ENCODE measurements at places on chromosomes 13 and 19.

DNA sequence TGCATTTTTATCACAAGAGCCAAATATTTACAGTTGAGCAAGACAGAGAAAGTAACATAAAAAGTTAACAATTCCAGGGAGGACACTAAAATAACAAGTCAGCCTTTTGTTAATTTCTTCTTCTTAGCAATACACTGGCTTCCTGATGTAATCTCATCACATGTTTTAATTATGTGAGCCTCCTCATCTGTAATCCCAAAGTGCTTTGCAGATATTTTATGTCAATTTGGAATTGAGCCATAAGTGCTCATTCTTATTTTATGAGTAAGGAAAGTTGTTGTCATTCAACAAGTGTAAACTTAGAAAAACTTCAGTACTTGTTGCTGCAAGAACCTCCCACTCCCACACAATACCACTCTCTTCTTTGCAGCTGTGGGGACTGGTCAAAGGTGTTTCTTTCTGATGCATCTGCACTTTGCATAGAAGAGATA lies 223.6 kb downstream of the GPC6 start:
- no peak for DNase-seq

- DNase-seq: no peak
These were observed 108.4 kb downstream of the ZNF557 start for GRCh38 chr19:7177926-7178325.

- DNase-seq: no peak
These were observed 1074.4 kb upstream of the PRR20A start for GRCh38 chr13:56066321-56066720.

DNA sequence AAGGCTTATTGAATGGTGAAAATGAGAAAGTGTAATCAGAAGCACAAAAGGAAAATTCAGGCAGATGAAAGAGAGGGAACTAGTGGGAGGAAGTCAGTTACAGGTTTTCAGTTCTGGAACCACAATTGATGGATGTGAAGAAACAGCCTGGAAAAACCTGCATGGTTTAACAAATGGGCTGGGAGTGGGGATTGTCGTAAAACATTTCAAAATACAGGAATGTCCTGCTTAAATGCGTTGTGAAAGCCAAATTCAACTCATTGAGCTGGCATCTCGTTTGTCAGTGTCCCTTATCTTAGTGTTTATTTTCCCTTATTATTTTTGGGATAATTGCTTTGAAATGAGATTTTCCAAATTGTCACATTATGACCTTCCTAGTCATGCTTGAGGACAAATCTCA lies 106.5 kb upstream of the RFC3 start:
- no peak for DNase-seq

DNA sequence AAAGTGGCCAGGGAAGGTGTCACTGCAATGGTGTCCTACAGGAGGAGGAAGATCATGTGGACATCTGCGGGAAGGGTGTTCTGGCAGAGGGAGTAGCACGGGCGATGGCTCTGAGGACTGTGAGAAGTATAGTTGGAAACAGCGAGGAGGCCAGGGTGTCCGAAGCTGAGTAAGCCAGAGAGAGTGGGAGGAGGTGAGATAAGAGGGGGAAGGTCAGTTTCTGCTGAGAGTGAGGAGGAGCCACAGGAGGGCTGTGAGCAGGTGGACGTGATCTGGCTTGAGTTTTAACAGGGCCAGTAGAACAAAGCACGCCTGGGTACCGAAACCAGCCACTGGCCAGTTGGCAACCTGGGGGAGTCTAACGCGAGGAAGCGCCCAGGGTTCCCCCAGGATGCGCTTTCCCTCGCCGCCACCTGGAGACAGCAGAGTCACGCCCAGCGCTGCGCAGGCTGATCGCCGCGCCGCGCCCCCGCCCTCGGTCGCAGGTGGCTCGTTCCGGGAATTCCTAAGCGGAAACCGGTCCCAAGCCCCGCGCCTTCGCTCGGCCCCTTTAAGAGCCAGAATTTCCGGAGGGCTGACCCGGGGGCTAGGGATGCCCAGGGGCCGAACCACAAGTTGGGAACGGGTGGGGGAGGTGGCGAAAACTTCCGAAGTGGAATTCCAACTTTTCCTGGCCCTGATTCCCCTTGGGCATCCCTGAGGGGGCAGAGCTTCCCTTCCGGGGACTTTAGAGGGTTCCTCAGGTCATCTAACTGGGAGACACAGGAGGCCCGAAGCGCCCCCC lies 1.1 kb upstream of the LSR start:
- no peak for DNase-seq

DNA sequence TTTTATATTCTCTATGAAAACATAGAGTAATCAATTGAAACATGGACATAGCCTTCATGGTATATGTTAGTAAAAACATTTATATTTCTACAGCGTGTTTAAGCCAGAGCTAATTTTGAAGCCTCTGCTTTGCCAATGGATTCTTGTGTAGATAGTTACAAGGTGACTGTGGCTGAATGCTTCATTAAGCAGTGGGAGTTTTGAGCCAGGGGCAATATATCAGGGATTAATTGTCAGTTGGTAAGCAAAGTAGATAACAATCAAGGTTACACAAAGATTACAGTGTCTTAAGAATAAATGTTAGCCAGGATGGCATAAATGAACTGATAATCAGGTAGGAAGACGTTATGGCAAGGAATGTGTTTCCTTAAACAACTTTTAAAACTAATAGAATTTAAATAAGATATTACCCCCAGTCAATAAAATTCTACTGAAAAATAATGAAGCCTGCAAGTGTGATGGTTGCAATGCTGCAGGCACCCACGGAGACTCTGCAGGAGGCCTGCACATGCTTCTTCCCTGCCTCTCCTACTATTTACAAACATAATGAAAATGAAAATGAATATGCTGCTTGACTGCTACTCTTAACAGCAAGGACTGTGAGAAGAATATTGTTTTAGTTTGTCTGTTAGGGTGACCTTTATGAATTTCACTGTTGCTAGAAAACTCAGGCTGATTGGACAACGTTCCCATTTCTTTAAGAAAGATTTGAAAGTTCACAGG lies 588.5 kb downstream of the GPC5 start:
- DNase-seq: no peak

DNA sequence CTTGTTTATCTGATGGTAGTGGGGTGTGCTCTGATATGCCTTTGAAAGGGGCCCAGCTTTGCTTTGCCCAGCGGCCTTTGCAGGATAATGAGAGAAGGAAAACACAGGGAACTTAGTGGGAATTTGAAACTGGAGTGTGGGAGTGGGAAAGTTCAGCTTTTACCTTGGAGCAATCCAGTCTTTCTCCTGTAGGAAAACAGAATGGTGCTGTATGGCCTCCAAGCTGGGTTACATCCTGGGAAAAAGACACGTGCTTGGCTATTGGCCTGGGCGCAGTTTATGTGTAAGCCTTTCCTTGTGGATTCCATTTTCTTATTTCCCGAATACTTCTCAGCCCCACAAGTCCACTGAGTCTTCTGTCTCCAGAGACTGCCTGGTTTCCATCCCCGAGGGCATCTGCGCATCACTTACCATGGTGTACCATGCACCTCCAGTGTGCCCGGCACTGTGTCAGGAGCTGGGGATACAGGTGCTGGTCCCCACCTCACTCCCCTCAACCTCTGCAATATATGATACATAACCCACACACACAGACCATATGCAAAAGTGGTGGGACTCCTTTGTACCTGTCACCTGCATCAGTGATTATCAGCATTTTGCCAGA lies 31.5 kb downstream of the ACTN4 start:
- DNase-seq: no peak

GRCh38 chr19:34481861-34482379 lies 362 bp downstream of the WTIP start:
- no peak for DNase-seq

DNA sequence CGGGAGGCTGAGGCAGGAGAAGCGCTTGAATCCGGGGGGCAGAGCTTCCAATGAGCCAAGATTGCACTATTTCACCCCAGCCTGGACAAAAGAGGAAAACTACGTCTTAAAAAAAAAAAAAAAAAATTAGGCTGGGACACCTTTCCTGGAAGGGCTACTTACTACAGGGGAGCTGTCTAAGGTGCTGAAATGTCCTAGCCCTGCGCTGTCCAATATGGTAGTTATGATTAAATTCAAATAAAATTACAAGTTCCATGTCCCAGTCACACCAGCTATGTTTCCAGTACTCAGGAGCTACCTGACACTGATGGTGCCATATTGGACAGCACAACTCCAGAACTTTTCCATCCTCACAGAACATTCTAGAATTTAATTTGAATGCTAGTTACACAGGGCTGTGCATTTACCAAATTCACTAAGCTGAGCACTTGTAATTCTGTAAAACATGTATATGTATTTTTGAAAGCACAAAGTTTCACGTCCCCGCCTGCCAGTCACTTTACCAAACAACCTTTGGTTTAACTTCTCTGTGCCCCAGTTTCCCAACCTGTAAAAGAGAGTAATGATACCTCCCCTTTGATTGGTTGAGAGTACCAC lies 9.2 kb upstream of the ZSCAN22 start:
- no peak for DNase-seq

- no peak for DNase-seq
These were observed 13.1 kb upstream of the MZF1 start for GRCh38 chr19:58586133-58586765.

- DNase-seq: no peak
These were observed 1217.5 kb downstream of the DIAPH3 start for GRCh38 chr13:58946274-58946673.

DNA sequence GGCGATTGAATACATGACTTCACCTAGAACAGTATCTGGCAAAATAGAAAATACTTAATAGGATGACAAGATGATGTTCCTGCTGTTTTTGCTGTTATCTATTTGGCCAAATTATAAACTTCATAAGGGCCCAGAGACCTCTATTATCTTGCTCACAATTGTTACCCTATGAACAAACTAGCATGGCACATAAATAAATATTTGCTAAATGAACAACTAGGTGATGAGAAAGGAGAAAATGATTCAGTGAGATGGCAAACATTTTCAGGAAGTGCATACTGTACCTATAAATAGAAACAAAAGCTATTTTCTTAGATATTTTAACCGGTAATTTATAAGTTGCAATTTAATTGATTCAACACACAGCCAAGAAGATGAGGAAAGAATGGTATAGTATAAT lies 78.4 kb downstream of the FAM216B start:
- DNase-seq: no peak

DNA sequence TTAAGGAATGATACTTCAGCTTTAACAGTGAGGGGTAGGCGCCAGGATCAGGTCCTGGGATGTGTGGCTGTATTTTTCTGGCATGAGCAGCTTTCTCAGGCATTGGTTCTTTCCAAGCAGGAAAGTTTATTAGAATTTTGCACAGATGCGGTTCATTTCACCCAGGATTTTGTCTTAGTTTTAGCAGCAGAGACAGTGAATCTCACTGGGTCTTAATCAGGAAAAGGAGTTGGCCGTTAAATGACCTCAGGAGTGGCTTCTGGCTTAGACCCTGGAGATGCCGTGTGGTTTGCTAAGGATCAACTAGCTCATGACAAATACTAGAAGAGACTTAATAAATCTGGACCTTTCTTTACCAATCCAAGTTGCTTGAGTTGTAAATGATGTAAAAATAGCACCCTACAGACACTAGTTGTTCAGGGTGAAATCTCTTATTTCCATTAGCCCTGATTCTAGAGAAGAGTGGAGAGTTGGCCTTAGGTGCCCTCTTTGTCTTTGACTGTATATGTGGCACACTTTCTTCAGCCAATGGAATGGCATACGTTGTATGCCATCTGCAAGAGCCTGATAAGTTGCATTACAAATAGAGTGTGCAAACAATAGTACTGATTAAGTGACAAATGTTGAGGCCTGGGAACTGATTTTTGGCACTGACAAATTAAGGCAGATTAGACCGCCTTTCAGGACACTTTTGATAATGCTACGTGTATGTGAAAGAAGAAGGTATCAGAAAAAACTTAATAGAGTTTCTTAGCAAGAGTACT lies 34.0 kb downstream of the LRCH1 start:
- no peak for DNase-seq

- DNase-seq: no peak
These were observed 122.4 kb upstream of the MAB21L1 start for GRCh38 chr13:35598790-35599369.

DNA sequence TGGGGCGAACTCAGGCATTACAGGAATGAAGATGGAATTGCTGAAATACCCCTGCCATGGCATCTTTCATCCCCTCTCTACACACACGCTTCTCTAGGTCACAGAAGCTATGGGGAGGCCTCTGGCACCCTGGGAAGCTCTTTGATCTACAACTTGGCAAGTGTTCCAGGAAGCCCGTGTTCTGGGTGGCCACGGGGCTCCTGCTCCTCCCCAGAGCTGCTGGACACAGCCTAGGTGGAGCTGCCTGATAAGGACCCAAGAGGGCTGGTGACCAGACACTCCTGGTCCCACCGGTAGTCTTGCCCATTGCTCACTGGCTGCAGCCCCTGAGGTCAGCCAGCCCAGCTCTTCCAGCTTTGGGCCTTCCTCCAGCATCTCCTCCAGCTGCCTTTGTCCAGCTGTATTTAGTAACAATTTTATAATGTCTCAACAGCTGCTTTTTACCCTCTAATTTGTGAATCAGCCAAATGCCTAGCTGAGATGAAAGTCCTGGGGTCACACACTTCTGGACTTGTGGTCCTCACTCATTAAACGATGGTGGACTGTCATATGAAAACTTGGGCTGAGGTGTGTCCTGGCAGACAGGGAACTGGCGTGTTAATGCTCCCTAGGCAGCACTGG lies 72.8 kb upstream of the SPATA13 start:
- DNase-seq: no peak

GRCh38 chr19:49542446-49542845 lies 14.6 kb downstream of the RCN3 start:
- DNase-seq: no peak

DNA sequence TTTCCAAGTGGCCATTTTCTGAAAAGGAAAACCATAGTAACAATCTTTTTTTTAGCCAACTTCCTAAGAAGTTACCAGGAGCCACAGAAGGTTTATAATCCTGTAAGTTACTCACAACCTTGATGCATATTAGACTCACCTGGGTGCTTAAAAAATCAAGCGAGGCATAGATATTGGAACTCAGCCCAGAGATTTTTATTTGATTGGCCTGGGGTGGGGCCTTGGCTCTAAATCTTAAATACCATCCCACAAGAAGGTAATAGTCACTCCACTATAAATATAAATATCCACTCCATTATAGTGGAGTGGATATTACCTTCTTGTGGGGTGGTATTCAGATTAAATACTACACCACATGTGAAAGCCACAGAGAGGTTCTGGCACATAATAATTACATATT lies 429.6 kb downstream of the RFC3 start:
- no peak for DNase-seq

DNA sequence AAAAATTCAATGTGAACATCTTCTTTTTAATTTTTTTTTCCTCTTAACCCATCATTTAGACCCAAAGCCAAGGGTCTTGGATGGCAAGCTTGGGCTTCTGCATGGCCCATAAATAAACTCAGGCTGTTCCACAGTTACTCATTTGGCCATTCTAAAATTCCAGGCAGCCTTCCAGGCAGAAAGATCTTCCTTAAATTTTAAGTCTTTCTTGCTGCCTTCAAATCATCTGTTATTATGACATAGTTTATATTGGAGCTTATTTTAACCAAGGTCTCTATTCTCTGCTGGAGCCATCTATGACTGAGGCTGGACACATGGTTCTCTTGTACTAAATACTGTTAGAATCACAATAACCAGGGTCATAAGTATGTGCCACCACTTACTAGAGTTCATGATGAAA lies 317.3 kb upstream of the MAB21L1 start:
- no peak for DNase-seq
